Hematopoietic multipotent progenitor cell treated with erythropoietin and hydrocortisone succinate and interleukin-3 and kit ligand, for 17 days (in vitro differentiated cells): ENCODE measurements at places on chromosomes 2 and 18.

DNA sequence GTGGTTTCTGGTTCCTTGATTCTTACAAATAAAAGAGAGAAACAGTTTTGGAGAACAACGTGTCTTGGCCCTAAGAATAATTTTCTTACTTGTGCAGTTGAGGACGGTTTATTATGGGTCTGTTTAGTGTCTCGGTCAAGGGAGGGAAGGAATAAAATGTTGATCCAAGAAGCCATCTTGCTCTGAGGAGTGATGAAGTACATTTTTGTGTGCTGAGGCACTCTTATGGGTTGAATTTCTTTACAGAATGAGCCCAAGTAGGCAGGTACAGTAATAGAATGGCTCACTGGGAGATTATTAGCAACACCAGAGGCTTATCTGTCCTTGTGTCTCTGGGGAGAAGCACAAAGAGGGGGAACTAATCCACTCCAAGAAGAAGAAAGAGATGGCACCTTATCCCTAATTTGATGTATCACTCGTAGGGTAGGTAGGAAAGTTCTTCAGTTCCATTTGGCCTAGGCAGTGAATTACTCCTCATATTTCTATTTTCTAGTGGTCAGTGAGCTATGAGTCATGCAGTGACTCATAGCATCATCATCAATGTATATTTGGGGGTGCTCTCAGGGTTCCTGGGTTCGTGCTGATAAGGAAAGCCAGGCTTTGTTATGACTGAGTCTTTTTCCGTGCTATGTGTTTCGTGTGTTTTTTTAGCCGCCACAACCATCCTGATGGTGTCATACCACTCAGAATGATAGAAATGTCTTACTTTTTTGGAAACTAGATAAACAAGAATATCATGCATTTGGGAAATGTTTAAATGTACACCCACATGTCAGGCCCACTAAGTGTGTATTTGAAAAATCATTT is 250.1 kb upstream of the CTAGE1 start:
- no peak for DNase-seq

DNA sequence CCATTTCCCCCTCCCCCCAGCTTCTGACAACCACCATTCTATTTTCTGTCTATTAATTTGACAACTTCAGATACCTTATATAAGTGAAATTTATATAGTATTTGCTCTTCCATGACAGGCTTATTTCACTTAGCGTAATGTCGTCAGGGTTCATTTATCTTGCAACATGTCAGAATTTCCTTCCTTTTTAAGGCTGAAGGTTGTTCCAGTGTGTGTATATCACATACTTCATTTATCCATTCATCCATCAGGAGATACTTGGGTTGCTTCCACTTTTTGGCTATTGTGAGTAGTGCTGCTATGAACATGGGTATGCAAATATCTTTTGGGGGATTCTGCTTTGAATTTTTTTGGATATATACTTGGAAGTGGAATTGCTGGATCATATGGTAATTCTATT is 7.4 kb downstream of the BCL2L11 start:
- no peak for DNase-seq

DNA sequence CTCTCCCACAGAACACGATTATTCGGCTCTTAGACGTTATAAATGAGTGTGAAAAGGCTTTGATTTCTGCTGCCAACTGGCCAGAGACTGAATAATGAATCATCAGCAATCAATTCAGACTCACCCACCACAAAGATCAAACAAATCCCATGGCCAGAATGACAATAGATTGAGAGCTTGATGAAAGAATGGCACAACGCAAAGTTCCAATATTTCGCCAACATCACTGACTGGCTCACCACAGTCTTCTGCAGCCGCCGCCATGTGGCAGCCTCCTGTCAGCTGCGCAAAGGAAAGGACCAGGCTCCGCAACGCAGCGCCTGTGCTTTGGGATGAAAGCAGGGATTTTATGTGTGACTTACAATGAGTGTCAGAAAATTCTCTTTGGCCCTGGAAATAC is 104.4 kb upstream of the SOX11 start:
- no peak for DNase-seq

GRCh38 chr2:9548506-9548905 is 7.1 kb downstream of the ADAM17 start:
- DNase-seq = no peak

- peak; percentile 33 for DNase-seq
Observed at GRCh38 chr18:45755934-45756333, 32.0 kb downstream of the SLC14A1 start.

DNA sequence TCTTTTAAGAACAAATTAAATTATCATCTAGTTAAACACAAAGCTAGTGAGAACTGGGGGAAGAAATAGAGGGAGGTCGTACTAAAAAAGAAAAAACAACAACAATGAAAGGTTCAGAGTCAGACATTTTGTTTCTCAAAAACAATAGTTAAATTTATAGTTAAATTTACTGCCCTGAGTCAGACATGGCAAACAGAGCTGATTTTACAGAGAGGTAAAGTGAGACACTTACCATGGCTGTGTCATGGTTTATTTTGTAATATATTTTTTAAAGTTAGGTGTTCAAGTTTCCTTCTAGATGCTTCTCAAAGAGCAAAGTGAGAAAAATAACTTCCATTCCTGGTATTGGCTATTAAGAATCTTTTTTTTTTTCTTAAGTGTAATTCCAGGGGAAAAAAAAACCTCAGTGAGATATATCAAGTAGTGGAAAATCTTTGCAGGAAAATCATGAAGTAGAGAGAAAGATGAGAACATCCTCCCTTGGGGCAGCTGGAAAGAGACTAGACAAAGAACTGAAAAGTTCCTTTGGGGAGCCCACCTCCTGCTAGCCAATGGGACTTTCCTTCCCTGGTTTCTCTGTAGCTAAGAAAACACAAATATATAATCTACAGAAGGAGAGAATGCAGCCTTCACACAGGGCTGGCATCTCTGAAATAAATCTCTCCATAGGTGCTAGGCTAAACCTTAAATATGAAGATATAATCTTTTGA is 12.3 kb downstream of the KLF7 start:
- no peak for DNase-seq
